ENCODE measurements at places on chromosomes 11 and 22. TPM values are rescaled to one million over a fixed set of nuclear protein-coding genes. Genes with fewer than 3 reads are reported as not detected.

DNA sequence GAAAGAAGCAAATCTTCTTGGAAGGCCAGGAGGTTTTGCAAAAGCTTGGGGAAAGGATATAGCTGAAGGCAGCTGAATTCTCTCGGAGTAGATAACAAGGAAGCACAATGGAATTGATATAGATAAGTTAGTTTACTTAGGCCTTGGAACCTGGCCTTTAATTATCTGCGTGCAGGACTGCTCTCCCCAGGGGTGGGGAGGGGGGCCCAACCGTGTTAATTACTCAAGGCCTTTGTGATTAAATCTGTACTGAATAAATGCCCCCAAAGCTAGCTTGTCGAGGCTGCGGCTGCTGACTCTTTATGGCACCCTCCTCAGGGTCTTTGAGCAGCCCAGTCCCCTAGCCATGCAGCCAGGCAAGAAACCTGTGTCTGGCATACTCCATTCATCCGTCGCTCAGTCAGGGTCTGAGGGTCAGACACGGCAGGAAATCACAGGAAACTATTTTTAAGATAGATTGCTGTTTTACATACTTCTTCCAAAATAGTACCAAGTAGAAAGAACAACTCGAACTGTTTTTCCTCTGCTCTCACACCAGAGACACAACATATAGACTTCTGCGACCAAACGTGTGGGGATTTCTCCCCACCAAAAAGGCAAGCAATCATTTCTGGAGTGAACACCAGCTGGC, 36.5 kb downstream of the MS4A2 start:
- no peak for DNase-seq

GRCh38 chr11:113649311-113649710, 56.8 kb downstream of the TMPRSS5 start:
- DNase-seq = no peak

DNA sequence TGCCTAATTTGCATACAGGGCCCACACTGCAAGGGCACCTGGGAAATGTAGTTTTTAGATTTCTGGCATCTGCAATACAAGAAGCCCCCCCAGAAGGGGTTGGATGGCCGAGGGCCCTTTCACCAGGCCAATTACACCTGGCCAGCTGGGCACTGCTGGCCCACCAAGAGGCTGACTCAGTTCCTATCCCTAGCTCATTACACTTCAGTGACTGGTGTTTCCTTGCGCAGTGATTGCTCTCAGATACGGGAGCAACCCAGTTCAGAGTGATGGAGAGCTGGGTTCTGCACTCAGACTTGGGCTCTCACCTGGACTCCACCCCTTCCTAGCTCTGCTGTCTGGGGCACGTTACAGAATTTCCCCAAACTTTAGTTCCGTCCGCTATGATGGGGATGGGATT, 81.1 kb upstream of the SHANK2 start:
- no peak for DNase-seq

- DNase-seq = no peak
Observed at GRCh38 chr22:44730022-44730393, 22.4 kb upstream of the ARHGAP8 start.

DNA sequence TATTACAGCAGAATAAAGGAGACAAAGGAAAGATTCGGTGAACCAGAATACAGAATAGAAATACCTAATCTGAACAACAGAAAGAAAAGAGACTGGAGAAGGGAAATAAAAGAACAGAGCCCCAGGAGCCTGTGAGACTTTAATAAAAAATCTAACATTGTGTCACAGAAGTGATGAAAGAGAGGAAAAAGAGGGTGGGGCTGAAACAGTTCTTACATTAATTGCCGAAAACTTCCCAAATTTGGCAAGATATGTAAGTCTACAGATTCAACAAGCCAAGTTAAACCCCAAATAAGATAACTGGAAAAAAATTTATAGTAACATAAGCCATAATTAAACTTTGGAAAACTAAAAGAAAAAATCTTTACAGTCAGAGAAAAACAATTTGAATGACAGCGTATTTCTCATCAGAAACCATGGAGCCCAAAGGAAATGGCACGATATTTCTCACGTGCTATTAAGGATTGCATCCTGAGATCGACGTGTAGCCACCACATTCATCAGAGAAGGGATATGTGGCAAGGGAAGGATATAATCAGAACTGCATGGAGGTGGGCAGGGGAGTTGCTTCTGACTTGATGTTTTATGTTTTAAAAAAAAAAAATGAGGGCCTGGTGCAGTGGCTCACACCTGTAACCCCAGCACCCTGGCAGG, 73.9 kb downstream of the SGSM3 start:
- DNase-seq = no peak

DNA sequence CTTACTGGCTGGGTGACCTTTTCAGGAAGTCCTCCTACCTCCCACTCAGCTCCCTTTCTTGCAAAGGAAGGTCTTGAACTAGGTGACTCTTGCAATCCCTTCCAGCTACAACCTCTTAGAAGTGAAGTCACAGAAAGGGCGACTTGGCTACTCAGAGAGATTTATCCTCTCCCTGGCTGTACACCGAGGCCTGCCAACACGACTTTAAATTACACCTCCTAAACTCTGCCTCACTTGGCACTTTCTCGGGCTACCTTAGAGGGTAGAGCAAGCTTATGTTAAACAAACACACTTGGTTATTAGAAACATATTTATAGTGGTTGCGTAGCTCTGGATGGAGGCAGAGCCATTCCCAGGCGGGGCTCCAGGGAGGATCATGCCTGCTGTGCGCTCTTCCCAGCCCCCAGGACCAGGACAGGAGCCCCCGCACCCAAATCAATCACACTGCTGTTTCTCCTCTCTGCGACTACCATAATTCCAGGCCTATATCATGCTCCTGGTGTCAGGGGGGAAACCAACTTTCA, 358.4 kb downstream of the BUD13 start:
- no peak for DNase-seq

- DNase-seq = no peak
Observed at GRCh38 chr22:28442711-28443525, 236.7 kb downstream of the TTC28 start.

DNA sequence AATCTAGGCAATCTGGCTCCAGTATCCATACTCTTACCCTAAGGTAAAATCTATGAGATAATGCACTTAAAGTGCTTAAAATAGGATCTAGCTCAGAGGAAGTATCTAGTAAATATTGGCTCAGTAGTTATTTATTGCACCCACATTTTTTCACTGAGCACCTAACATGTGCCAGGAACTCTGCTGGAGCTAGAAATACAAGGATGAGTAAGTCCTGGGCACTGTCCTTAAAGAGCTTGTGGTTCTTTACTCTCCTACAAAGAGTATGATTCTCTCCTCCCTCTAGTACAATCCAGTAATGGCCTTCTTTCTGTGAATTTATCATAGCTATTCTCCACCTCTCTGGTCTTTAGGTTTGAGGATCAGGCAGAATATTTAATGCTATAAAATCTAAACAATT, 59.2 kb downstream of the DEUP1 start:
- no peak for DNase-seq

GRCh38 chr22:17418890-17419324, 49.6 kb downstream of the CECR2 start:
- no peak for DNase-seq

DNA sequence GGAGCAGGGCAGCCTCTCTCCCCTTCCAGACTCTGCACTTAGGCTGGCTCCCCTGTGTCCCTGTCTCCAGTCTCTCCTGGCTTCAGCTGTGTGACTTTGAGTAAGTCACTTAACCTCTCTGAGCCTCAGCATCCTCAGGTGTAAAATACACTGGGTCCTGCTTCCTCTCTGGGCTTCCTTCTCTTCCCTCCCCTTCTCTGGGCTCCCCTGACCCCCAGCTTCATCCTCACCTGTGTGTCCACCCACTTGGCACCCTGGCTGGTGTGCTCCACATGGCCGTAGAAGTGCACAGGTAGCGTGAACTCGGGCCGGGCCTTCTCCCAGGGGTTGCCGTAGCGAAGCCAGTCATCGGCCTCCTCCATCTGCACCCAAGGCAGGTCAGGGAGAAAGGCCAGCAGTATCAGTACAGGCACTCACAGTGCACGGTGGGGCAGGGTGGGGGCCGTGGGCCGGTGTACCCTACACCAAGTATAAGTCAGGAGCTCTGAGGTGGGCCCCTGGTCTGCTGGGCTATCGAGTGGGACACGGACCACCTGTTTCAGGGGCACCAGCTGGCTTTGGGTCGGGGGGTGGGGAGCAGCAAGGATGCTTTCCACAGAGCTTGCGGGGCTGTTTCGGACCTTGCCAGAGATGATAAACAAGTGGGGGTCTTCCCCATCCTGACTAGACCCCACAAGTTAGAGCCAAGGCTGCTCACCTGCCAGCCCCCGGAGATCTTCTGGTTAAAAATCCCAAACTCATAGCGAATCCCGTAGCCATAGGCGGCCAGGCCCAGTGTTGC, 2.0 kb downstream of the PYGM start:
- no peak for DNase-seq

- peak; percentile 66 for DNase-seq
Observed at GRCh38 chr11:11157185-11157584, 195.9 kb downstream of the CSNK2A3 start.

GRCh38 chr11:67062526-67063373, 6.1 kb downstream of the RHOD start:
- DNase-seq = no peak

GRCh38 chr11:3840870-3841425, at the start of gene RHOG:
Gene RHOG, minus strand, starts transcription at chr11:3840959. Its CDS starts 12,821 bp downstream, at chr11:3828138.
- DNase-seq = peak; percentile 58

- no peak for DNase-seq
Observed at GRCh38 chr22:36796552-36797175, 20.2 kb downstream of the PVALB start.

- DNase-seq = no peak
Observed at GRCh38 chr11:85679576-85679975, 6.4 kb downstream of the CCDC89 start.

DNA sequence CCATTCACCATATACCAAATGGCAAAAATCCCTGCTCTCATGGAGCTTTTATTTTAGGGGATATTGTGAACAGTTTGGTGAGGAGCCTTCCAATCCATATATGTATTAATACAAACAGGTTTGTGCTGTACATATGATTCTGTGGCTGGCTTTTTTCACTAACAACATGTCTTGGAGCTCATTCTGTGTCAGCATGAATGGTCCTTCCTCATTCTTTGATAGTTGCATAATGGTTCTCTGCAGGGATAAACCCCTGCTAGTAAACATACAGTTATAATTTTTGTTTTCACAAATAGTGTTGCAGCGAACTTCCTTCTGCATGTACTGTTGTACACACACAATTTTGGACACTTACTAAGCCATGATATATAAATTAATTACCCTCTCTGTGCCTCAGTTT, 8.3 kb downstream of the PRR5L start:
- no peak for DNase-seq

DNA sequence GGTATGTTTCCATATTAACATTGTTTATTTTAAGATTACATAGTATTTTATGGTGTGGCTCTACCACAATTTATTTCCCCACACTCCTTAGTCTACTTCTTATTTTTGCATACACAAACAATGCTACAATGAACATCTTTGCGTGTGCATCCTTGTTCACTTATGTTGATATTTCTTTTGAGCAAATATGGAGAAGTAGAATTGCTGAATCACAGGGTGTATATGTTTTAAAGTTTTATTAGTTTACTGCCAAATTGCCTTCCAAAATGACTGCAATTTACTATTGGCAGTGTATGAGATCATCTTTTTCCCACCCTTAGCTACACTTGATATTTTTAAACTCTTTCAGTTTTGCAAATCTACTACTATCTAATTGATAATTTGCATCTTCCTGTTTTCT, 38.7 kb upstream of the FAR1 start:
- DNase-seq = no peak

- DNase-seq = no peak
Observed at GRCh38 chr11:104764710-104765045, 133.6 kb downstream of the CASP12 start.

- no peak for DNase-seq
Observed at GRCh38 chr22:20058989-20059770, 20.9 kb upstream of the DGCR8 start.

GRCh38 chr11:47172740-47173336, 3.8 kb downstream of the ARFGAP2 start:
- no peak for DNase-seq

DNA sequence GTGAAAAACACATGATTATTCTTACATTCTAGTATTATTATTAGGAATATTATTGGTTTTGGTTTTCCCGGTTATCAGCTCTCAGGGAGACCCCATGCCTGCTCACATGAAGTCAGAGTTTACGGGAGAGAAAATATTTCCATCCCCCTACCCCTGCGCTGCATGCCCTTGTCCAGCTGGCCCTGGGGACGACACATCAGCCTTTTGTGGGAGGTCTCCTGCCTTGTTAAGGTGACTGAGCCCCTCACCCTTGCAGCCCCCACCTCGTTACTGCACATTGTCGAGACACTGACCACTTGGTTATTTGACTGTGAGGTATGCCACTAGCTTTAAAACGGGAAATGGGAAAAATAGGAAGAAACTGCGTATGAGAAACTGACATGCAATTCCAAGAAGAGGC, 63.0 kb downstream of the PARVG start:
- DNase-seq = no peak

GRCh38 chr11:44777209-44778194, 50.7 kb downstream of the TSPAN18 start:
- no peak for DNase-seq

- DNase-seq = no peak
Observed at GRCh38 chr11:103147627-103148026, 38.4 kb downstream of the DYNC2H1 start.

- no peak for DNase-seq
Observed at GRCh38 chr11:4979036-4979435, 15.6 kb upstream of the OR51L1 start.

DNA sequence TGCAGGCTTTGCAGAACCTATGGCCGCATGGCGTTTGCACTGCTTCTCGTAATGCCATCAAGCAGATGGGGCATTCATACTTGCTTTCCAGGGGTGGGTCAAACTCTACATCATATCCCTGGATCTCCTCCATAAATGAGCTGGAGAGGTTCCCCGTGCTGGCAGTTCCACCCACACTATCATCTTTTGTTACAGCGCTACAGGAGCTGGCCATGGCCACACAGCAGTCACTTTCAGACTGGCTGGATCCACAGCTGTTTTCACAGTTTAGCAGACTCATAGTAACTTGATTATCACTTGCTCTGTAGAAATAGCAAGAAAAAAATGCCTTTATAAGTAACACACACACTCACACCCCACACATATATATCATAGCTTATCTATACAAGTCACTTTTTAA, 8.8 kb downstream of the TRAF6 start:
- no peak for DNase-seq

GRCh38 chr22:19680287-19680881, 33.9 kb upstream of the SEPTIN5 start:
- DNase-seq = no peak

GRCh38 chr11:59154610-59155009, 12.0 kb downstream of the FAM111A start:
- no peak for DNase-seq

- DNase-seq = no peak
Observed at GRCh38 chr11:71500601-71501021, 26.5 kb upstream of the KRTAP5-7 start.

NUDT22 gene
- 83.9 TPM for total RNA-seq

ANO5 gene
- total RNA-seq = 0.09 TPM

KIRREL3 gene
- total RNA-seq = not detected

MAML2 gene
- 38.3 TPM for total RNA-seq

CCDC15 gene
- 2.7 TPM for total RNA-seq

CHRNA10 gene
- total RNA-seq = 4.6 TPM

MRGPRF gene
- total RNA-seq = not detected

HTR3B gene
- total RNA-seq = not detected

ARHGAP32 gene
- 6.5 TPM for total RNA-seq

TRIM51 gene
- total RNA-seq = not detected

SBF1 gene
- 221 TPM for total RNA-seq

PRDM11 gene
- total RNA-seq = 8.0 TPM
